ENCODE measurements at places on chromosomes 5 and 9. TPM values are rescaled to one million over a fixed set of nuclear protein-coding genes. Genes with fewer than 3 reads are reported as not detected.

DNA sequence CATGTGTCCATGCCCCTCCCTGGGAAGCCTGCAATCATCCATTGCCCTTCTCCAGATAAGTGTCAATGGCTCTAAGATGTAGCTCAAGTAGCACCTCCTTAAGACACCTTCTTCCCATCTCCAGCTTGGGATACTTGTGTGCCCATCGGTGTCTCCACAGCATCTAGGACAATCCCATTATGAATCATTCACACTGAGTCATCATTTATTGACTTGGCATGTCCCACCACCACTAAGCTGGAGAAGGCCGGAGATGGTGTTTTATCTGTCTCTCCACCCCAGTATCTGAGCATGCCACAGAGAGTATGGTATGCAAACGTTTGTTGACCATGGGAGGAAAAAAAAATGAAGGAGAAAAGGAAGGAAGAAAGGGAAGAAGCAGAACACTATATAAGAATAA is 342.2 kb downstream of the TRIM32 start:
- no peaks in the 10 kb centered on the region for H3K36me3 ChIP-seq
- DNase-seq = no peak
- H3K27ac ChIP-seq = no peak overlapping the region
- H3K4me3 ChIP-seq = no peak overlapping the region
- no peaks in the 10 kb centered on the region for H3K27me3 ChIP-seq
- no peaks in the 10 kb centered on the region for H3K4me1 ChIP-seq

DNA sequence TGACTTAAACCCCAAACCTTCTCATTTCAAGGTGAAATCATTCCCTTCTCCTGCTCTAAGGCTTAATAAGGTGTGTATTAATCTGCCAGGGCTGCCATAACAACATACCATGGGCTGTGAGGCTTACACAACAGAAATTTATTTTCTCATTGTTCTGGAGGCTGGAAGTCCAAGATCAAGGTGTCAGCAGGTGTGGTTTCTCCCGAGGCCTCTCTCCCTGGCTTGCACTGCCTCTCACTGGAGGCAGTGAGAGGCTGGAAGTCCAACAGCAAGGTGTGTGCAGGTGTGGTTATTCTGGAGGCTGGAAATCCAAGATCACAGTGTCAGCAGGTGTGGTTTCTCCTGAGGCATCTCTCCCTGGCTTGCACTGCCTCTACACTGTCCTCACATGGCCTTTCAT is 280.3 kb upstream of the TUT7 start:
- no peaks in the 10 kb centered on the region for H3K36me3 ChIP-seq
- no peak overlapping the region for H3K27ac ChIP-seq
- H3K27me3 ChIP-seq = no peaks in the 10 kb centered on the region
- H3K4me3 ChIP-seq = no peak overlapping the region
- no peak for DNase-seq

DNA sequence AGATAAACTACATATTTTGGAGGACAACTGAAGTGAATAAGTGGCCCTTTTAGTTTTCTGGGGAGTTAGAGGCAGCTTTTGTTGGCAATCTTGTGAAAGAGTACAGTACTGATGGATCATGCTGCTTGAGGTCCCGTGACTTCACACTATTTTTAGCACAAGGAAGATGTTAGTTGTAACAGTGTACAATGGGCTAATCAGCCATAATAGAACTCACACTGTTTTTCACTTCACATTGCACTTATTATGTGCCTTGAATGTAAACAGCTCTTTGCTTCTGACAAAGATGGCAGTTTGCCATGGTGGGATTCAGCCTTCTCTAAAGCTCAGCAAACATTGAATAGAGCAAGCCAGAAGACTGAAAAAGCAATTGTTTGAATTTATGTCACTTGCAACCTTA is 176.7 kb upstream of the ZNF608 start:
- no peak overlapping the region for H3K4me3 ChIP-seq
- DNase-seq = no peak
- peaks cover 10% of the 10 kb centered on the region for H3K4me1 ChIP-seq
- peaks cover 10% of the 10 kb centered on the region for H3K36me3 ChIP-seq

GRCh38 chr5:146344155-146345118 is 5.8 kb downstream of the POU4F3 start:
- H3K36me3 ChIP-seq = peaks cover 2% of the 10 kb centered on the region
- peaks cover 73% of the 10 kb centered on the region for H3K27me3 ChIP-seq
- H3K4me1 ChIP-seq = peaks cover 2% of the 10 kb centered on the region
- H3K27ac ChIP-seq = no peak overlapping the region

GRCh38 chr9:38278931-38279679 is 113.4 kb upstream of the ALDH1B1 start:
- no peaks in the 10 kb centered on the region for H3K27me3 ChIP-seq
- H3K4me1 ChIP-seq = peaks cover 7% of the 10 kb centered on the region
- no peak overlapping the region for H3K27ac ChIP-seq

GRCh38 chr9:106707291-106707690 is 155.7 kb upstream of the ZNF462 start:
- no peak overlapping the region for H3K4me3 ChIP-seq
- no peak overlapping the region for H3K27ac ChIP-seq
- H3K36me3 ChIP-seq = peaks cover 3% of the 10 kb centered on the region
- no peaks in the 10 kb centered on the region for H3K4me1 ChIP-seq
- no peaks in the 10 kb centered on the region for H3K27me3 ChIP-seq

GRCh38 chr5:15384581-15384980 is 115.4 kb upstream of the FBXL7 start:
- no peak overlapping the region for H3K4me3 ChIP-seq
- no peak overlapping the region for H3K27ac ChIP-seq
- DNase-seq = no peak
- H3K4me1 ChIP-seq = no peaks in the 10 kb centered on the region
- H3K27me3 ChIP-seq = no peaks in the 10 kb centered on the region
- H3K36me3 ChIP-seq = no peaks in the 10 kb centered on the region

- H3K4me1 ChIP-seq = no peaks in the 10 kb centered on the region
- no peak overlapping the region for H3K27ac ChIP-seq
- H3K36me3 ChIP-seq = no peaks in the 10 kb centered on the region
- DNase-seq = no peak
- no peak overlapping the region for H3K4me3 ChIP-seq
- no peaks in the 10 kb centered on the region for H3K27me3 ChIP-seq
Measured at GRCh38 chr5:135894789-135895188, 852 bp downstream of the IL9 start.

GRCh38 chr9:36031774-36032555 is 4.7 kb upstream of the RECK start:
- DNase-seq = no peak
- H3K36me3 ChIP-seq = no peaks in the 10 kb centered on the region
- no peak overlapping the region for H3K4me3 ChIP-seq

GRCh38 chr5:66516550-66516949 is 79.6 kb upstream of the MAST4 start:
- H3K4me1 ChIP-seq = no peaks in the 10 kb centered on the region
- no peak overlapping the region for H3K27ac ChIP-seq
- no peaks in the 10 kb centered on the region for H3K27me3 ChIP-seq
- peaks cover 9% of the 10 kb centered on the region for H3K36me3 ChIP-seq
- no peak for DNase-seq

- no peaks in the 10 kb centered on the region for H3K4me1 ChIP-seq
- DNase-seq = no peak
- H3K4me3 ChIP-seq = no peak overlapping the region
Measured at GRCh38 chr5:92980491-92980890, 600.5 kb downstream of the NR2F1-AS1 start.

DNA sequence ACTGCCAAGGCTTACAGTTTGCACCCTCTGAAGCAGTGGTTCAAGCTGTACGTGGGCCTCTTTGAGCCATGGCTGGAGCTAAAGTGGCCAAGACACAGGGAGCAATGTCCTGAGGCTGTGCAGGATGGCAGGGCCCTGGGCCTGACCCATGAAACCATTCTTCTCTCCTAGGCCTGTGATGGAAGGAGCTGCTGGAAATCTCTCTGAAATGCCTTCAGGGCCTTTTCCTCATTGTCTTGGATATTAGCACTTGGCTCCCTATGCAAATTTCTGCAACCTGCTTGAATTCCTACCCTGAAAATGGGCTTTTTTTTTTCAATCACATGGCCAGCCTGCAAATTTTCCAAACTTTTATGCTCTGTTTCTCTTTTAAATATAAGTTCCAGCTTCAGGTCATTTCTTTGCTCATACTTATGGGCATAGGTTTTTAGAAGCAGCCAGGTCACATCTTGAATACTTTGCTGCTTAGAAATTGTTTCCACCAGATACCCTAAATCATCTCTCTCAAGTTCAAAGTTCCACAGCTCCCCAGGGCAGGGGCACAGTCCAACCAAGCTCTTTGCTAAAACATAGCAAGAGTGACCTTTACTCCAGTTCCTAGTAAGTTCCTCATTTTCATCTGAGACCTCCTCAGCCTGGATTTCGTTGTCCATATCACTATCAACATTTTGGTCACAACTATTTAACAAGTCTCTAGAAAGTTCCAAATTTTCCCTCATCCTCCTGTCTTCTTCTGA is 138.3 kb downstream of the OSTF1 start:
- H3K36me3 ChIP-seq = peaks cover 22% of the 10 kb centered on the region
- H3K27me3 ChIP-seq = no peaks in the 10 kb centered on the region
- peak; percentile 34 for DNase-seq
- H3K4me3 ChIP-seq = no peak overlapping the region
- H3K4me1 ChIP-seq = no peaks in the 10 kb centered on the region

DNA sequence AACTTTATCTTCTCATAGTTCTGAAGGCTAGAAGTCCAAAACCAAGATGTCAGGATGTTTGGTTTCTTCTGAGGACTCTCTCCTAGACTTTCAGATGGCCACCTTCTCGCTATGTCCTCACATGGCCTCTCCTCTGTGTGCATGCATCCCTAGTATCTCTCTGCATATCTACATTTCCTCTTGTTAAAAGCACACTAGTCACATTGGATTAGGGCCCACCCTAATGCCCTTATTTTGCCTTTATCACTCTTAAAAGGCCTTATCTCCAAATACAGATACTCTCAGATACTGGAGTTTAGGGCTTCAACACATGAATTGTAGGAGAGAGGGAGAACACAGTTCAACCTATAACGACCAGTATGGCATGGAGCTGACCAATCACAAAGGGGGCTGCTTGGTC is 151.7 kb downstream of the PRELID2 start:
- no peak overlapping the region for H3K27ac ChIP-seq
- H3K36me3 ChIP-seq = no peaks in the 10 kb centered on the region
- DNase-seq = no peak
- H3K27me3 ChIP-seq = no peaks in the 10 kb centered on the region
- no peaks in the 10 kb centered on the region for H3K4me1 ChIP-seq

DNA sequence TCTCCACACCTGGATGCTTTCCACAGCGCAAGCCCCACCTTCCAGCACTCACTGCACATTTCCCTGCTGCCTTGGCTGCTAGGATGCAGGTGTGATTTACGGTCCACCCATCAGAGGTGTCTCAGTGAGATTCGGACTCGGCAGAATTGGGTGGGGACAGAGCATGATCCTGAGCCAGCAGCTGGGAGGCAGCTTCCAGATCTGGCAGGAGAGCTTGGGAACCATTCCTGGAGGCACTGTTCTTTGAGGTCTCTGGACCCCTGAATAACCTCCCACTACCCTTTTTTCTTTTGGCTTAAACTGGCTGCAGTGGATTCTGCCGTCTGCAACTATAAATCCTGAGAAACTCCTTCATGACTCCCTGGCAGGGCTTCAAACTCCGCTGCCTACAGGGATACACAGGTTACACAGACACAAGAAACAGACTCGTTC is 99.6 kb upstream of the PHYKPL start:
- H3K36me3 ChIP-seq = no peaks in the 10 kb centered on the region
- no peaks in the 10 kb centered on the region for H3K27me3 ChIP-seq
- peaks cover 2% of the 10 kb centered on the region for H3K4me1 ChIP-seq
- DNase-seq = no peak
- no peak overlapping the region for H3K4me3 ChIP-seq

GRCh38 chr5:173056783-173057061 is 570 bp downstream of the CREBRF start:
- peak overlapping the region; percentile 94 for H3K4me3 ChIP-seq
- no peak overlapping the region for H3K27ac ChIP-seq
- H3K27me3 ChIP-seq = no peaks in the 10 kb centered on the region
- no peaks in the 10 kb centered on the region for H3K36me3 ChIP-seq

- no peak overlapping the region for H3K27ac ChIP-seq
- no peaks in the 10 kb centered on the region for H3K27me3 ChIP-seq
- no peaks in the 10 kb centered on the region for H3K36me3 ChIP-seq
- H3K4me1 ChIP-seq = no peaks in the 10 kb centered on the region
- DNase-seq = peak; percentile 10
Measured at GRCh38 chr5:135214897-135215616, 181.0 kb upstream of the PITX1 start.

GRCh38 chr5:31235381-31235780 is 41.9 kb downstream of the CDH6 start:
- no peaks in the 10 kb centered on the region for H3K27me3 ChIP-seq
- H3K4me3 ChIP-seq = no peak overlapping the region
- no peaks in the 10 kb centered on the region for H3K36me3 ChIP-seq
- H3K27ac ChIP-seq = no peak overlapping the region
- DNase-seq = no peak

DNA sequence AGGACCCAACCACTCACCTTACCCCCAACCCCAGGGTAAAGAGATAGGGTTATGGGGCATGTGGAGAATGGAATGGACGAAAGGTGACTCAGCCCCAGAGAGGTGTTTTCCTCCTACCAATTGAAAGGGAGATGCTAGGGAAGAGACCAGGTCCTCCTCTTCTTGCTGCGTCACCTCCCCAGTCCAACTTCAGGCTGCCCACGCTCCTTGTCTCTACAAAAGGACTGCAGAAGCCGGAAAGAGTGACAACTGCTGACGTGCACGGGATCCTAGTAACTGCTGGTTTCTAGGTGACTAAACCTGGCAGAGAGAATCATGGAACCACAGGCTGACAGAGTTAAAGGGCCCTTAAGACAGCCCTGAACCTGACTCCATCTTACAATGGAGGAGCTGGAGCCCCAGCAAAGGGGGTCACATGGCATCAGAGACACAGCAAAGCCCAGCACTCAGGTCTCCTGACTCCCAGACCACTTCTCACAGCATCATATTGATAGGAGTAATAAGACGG is 2.2 kb downstream of the GPX3 start:
- no peak overlapping the region for H3K27ac ChIP-seq
- peaks cover 4% of the 10 kb centered on the region for H3K36me3 ChIP-seq
- no peak for DNase-seq
- H3K4me3 ChIP-seq = no peak overlapping the region
- H3K27me3 ChIP-seq = no peaks in the 10 kb centered on the region

GRCh38 chr9:113599646-113600022 is 136.1 kb downstream of the RGS3 start:
- peaks cover 12% of the 10 kb centered on the region for H3K4me1 ChIP-seq
- H3K27me3 ChIP-seq = no peaks in the 10 kb centered on the region
- no peak overlapping the region for H3K4me3 ChIP-seq
- H3K36me3 ChIP-seq = peaks cover 27% of the 10 kb centered on the region
- DNase-seq = peak; percentile 69
- no peak overlapping the region for H3K27ac ChIP-seq

Gene ADAMTSL2
- 0.61 TPM for total RNA-seq

Gene TSSK1B
- total RNA-seq = not detected

Gene TLX3
- not detected for total RNA-seq

Gene SV2C
- total RNA-seq = 0.02 TPM
